ENCODE measurements at places on chromosomes 5 and 9.

- no peak for DNase-seq
These were observed 95.8 kb downstream of the PLCXD3 start for GRCh38 chr5:41414598-41414997.

DNA sequence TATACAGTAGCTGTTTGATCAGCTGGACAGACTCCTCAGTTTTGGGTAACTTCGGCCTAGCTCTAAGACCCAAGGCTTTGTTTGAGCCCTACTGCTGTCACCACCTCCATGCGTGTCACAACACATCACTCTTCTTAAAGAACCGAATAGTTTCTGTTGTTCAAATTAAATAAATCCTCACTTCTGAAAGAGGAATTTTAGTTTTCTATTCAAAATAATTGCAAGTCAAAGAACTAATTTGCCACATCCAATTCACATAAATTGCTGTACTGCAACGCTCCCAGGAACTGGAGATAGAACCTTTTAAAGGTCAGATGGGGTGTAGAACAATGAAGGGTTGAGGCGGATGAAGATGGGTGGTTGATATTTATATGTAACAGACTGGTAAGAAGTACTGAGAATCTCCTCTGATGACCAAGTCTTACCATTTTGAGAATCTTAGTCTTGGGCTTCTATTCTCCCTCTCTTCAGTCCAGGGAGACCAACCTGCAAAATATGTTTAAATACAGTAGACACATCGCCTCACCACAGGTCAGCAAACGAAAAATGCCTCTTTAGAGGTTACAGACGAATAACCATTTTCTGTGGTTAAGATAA lies 1.6 kb downstream of the NREP start:
- no peak for DNase-seq

- no peak for DNase-seq
These were observed 73.6 kb upstream of the ZNF622 start for GRCh38 chr5:16539169-16539666.

GRCh38 chr5:112692472-112692871 lies 45.2 kb upstream of the APC start:
- DNase-seq = no peak

DNA sequence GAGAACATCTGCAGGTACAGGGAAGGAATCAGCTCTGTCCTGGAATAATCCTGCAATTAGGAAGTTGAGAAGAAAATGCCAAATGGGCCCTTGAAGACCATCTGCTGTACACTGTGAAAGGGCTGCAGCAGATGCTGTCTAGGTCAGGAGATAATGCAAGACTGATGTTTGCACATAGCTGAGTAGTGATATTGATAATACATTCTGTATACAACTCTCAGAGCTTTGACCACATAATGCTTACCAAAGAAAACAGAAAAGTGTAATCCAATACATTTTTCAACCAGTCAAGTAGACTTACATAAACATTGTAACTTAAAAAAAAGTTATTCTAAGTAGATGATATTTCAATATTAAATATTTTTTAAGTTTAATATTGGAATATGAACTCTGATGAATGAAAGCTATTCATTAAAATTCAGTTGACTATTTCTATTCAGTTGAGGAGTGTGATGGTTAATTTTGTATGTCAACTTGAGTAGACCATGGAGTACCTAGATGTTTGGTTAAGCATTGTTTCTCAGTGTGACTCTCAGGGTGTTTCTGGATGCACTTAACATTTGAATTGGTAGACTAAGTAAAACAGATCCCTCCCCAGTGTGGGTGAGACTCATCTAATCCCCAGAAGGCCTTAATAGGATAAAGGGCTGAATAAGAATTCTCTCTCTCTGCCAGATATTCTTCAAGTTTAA lies 380.1 kb upstream of the PRR16 start:
- no peak for DNase-seq

GRCh38 chr5:139468421-139468931 lies 2.3 kb upstream of the SMIM33 start:
- no peak for DNase-seq

- DNase-seq = no peak
These were observed 721.3 kb upstream of the SEMA6A start for GRCh38 chr5:117295941-117296340.

- no peak for DNase-seq
These were observed 3.9 kb downstream of the EGFL7 start for GRCh38 chr9:136666372-136667213.

DNA sequence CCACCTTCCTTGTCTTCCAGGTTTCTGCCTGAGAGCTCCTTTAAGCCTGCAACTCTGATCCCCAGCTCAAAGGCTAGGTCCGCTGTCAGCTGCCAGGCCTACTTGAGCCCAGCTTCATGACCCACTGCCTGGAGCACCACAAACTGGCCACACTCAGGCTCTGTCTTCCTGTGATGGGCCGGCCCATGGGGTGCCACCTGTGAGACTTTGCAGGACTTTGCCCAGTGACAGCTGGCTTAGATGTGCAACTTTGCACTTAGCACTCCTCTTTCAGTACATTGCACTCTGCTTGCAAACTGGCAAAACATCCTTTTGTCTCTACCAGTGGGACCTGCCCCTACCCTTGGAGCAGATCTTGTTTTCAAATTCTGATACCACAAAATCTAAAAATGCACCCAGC lies 311.5 kb upstream of the PDE4D start:
- no peak for DNase-seq

DNA sequence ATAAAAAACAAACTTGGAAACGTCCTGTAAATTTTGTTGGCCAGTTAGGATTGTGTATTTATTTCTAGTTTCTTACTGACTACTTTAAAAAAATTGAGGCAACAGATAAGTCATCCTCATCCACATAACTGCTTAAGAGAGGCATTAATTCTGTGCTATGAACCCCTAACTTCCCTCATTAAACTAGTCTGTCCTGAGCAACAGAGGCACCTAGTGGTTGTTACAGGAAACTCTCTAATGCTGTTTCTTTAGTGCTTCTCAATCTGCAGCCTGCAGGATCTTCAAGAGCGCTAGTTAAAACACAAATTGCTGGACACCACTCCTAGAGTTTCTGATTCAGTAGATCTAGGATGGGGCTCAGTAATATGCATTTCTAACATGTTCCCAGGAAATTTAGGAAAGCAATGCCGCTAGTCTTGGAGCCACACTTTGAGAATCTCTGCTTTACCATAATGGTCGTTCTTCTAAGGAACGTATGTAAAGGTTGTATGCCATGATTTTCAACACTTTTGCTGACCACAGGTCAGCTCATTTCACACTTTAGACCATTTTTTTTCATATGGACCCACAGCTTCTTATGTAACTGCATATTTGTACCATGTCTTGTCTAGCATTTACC lies 410.1 kb upstream of the SMARCA2 start:
- no peak for DNase-seq

GRCh38 chr5:154593071-154593470 lies 115.0 kb upstream of the HAND1 start:
- no peak for DNase-seq

- no peak for DNase-seq
These were observed 55.8 kb downstream of the GOLM1 start for GRCh38 chr9:86043586-86043985.

- DNase-seq = no peak
These were observed 21.0 kb downstream of the PLAC8L1 start for GRCh38 chr5:146084376-146084775.

- no peak for DNase-seq
These were observed 224.9 kb downstream of the EBF1 start for GRCh38 chr5:158874792-158875191.
